ENCODE measurements at places on chromosomes 7 and 10.

- no peak for DNase-seq
- H3K4me3 ChIP-seq: no peak overlapping the region
- H3K27ac ChIP-seq: no peak overlapping the region
These were observed 548.9 kb upstream of the AUTS2 start for GRCh38 chr7:69049326-69049725.

GRCh38 chr10:37704566-37704965 lies 152.8 kb downstream of the ZNF248 start:
- H3K36me3 ChIP-seq: no peaks in the 10 kb centered on the region
- DNase-seq: no peak
- no peaks in the 10 kb centered on the region for H3K27me3 ChIP-seq
- no peak overlapping the region for H3K4me3 ChIP-seq
- H3K27ac ChIP-seq: no peak overlapping the region

DNA sequence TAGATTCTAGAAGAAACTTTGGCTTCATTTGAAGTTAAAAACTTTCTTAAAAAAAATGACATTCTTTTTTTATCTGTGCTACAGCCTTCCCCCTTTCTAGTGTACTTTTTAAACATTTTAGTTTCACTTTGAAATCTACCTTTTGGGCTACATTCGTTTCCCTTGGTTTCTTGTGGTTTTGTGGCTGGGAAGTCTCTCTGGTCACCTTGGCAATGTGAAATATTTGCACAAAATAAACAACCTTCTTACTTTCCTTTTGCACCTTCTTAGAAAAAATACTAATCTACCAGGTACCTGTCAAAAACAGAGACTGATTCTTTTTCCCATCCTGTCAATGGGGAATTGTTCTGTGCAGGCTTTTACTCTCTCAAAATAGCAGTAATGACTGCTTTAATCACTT lies 350.2 kb downstream of the GATA3 start:
- H3K4me1 ChIP-seq: no peaks in the 10 kb centered on the region
- DNase-seq: no peak
- H3K27me3 ChIP-seq: no peaks in the 10 kb centered on the region
- no peak overlapping the region for H3K27ac ChIP-seq

- no peak overlapping the region for H3K4me3 ChIP-seq
- DNase-seq: no peak
- H3K27me3 ChIP-seq: no peaks in the 10 kb centered on the region
- H3K36me3 ChIP-seq: no peaks in the 10 kb centered on the region
- H3K27ac ChIP-seq: no peak overlapping the region
These were observed 113.0 kb downstream of the LRMDA start for GRCh38 chr10:75544386-75544785.
